GM12865 (cell line): ENCODE measurements at places on chromosomes 13 and 19.

- no peak for DNase-seq
These were observed 27.1 kb downstream of the TMEM38A start for GRCh38 chr19:16688084-16688483.

- DNase-seq = no peak
These were observed 43.8 kb downstream of the ZNRF4 start for GRCh38 chr19:5498830-5499550.

- DNase-seq = peak; percentile 56
These were observed 16.7 kb downstream of the TSKS start for GRCh38 chr19:49746206-49746958.

- no peak for DNase-seq
These were observed 422.2 kb downstream of the KLF5 start for GRCh38 chr13:73480779-73481559.
